Fibroblast of villous mesenchyme (primary cell): ENCODE measurements at places on chromosomes 5 and 9. TPM values are rescaled to one million over a fixed set of nuclear protein-coding genes. Genes with fewer than 3 reads are reported as not detected.

- DNase-seq, result no peak
Observed at GRCh38 chr9:73056245-73056644, 95.4 kb upstream of the ANXA1 start.

DNA sequence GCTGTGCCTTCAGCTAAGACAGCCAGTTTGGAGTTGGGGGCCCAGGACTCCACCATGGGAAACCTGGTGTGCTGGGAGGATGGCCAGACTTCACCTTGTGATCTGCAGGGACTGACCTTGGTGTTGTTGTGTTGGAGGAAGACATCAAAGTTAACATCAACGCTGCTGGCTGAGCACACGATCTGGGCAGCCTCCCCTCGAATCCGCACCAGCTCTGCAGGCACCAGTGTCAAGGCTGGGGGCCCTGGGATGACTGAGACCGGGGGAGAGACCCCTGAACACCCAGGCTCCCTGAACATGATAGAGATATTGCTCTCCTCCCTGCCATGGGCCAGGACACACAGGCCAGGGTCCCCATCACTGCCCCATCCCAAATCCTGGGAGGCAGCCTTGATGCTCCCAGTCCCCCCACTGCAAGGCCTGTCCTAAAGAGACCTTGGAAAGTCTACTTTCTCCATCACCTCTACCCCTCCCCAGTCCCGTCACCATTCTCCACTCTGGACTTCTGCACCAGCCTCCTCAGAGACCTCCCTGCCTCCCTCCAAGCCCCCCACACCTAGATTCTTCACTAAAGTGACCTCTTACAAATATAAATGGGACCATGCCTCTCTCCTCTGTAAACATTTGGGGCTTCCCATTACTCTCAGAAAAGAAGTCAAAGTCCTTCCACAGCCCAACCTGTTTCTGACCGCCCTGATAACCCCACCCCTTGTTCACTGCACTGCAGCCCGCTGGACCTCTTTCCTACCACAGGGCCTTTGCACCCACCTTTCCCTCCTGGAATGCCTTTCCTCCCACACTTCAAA lies 8.2 kb downstream of the CSF1R start:
- DNase-seq, result no peak

LRRC70 gene
- 0.64 and 1.3 TPM in 2 replicates for total RNA-seq

MPDZ gene
- total RNA-seq, result 46.4 and 62.6 TPM in 2 replicates
